ENCODE measurements at places on chromosomes 1 and 21.
A peak's percentile ranks its signal among the peaks of the same experiment; 100 is the strongest.

DNA sequence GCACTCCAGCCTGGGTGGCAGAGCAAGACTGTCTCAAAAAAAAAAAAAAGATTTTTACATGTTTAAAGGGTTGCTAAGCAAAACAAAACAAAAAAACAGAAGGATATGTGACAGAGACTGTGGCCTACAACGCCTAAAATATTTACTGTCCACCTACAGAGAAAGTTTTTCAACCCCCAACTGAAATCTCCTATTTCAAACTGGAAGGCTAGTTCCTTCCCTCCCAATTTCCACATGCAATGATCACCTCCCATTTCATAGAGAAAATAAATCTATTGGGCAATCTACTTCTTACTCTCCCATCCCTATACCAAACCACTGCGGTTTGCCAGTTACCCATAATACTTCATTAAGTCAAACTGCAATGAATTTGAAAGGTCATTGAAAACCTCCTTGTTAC, 74.2 kb downstream of the ST3GAL3 start:
- no peak for DNase-seq

- DNase-seq = peak; percentile 83
Measured at GRCh38 chr1:63327417-63328054, 5.2 kb downstream of the FOXD3 start.

GRCh38 chr21:19935467-19935866, 1062.7 kb upstream of the NCAM2 start:
- no peak for DNase-seq

DNA sequence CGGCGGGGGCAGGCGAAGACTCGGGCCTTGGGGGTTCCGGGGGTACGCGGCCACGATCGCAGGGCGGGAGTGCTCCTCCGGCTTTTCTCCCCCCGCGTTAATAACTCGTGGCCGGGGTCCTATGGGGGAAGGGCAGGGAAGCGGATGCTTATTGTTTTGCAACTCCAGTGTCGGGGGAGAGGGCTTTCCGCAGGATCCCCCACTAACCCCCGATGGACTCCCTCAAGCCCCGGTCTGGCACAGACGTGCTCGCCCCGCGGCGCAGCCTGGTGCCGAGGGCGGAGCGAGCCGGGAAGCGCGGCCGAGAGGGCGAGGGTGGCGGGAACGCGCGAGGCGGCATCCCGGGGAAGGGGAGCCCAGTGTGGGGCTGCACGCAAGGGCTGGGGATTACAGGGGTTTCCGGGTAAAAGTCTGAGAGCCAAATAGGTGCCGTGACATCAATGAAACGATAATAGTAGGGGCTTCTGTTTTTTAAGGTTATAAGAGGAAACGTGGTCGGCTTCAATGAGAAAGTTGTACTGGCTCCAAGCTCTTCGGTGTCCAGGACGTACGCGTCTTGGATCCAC, 772 bp downstream of the UCK2 start:
- peak; percentile 64 for DNase-seq

- no peak for DNase-seq
Measured at GRCh38 chr1:222616525-222616924, 1.4 kb upstream of the MIA3 start.

GRCh38 chr1:32991819-32992488, 27.3 kb upstream of the RNF19B start:
- no peak for DNase-seq

DNA sequence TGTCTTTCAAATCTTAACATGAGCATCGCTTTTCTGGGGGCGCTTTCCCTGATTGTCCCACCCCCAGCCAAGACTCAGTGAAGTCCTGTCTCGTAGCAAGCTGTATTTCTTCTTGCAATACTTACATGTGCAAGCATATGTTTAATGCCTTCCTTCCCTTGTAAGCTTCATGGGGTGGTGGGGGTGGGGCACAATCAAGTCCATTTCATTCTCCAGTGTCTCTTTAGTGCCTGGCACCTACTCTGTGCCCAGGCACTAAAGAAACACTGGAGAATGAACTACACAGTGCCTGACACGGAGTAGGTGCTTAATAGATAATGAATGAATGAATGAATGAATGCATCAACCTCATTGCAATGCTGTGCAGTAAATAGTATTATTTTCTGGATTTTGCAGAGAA, 143.1 kb downstream of the PLPP3 start:
- no peak for DNase-seq

DNA sequence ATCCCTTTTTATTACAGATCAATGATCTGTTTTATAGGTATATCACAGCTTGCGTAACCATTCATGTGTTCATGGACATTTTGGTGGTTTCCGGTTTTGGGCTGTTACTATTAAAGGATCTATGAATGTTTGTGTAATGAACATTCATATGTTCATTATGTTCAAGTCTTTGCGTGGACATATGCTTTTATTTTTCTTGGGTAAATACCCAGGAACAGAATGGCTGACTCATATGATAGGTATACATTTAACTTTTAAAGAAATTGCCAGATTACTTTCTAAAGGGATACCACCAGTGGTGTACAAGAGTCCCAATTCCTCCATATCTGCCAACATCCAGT, 73.7 kb downstream of the SPATA46 start:
- DNase-seq = no peak

DNA sequence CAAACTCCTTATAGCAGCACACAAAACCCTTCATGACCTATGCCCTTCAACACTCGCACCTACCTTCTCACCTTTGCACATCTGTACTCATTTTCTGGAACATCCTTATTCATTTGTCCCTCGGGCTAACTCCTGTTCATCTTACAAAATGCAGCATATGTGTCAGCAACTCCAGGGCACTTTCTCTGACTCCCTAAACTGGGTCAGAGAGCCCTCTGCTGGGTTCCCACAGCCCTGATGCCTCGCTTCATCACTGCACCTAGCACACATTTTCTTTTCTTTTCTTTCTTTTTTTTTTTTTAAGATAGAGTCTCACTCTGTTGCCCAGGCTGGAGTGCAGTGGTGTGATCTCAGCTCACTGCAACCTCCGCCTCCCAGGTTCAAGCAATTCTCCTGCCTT, 54.0 kb downstream of the RAB3B start:
- DNase-seq = no peak

DNA sequence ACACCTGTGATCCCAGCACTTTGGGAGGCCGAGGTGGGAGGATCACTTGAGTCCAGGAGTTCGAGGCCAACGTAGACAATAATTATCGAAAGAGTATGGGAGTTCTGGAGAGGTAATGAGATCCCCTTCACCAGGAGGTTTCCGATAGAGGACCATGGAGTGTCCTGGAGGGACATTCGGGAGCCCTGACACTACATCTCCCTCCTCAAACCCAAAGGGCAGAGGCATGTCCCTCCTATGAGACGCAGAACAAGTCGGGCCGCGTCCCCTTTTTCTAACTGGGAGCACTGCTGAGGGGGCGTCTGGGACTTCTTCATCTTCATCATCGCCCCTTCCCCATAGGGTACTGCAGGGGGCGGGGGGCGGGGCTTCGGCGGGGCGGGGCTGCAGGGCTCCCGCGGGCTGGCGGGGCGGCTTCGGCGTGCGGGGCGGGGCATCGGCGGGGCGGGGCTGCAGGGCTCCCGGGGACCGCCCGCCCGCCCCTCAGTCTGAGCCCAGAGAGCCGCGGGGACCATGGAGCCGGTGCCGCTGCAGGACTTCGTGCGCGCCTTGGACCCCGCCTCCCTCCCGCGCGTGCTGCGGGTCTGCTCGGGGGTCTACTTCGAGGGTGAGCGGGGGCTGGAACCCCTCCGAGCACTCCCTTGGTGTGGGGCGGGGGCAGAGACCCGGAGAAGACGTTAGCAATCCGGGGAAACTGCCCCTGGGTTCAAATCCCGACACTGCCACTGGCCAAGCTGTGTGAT, at the start of gene THEMIS2:
TSS of gene THEMIS2 (plus strand) at position 486 of the 743 bp plus-strand sequence. CDS start at position 514, 28 bp downstream.
- peak; percentile 77 for DNase-seq

GRCh38 chr1:90709535-90709934, 7.6 kb downstream of the BARHL2 start:
- DNase-seq = no peak

- DNase-seq = no peak
Measured at GRCh38 chr1:29960876-29961275, 724.6 kb downstream of the PTPRU start.

DNA sequence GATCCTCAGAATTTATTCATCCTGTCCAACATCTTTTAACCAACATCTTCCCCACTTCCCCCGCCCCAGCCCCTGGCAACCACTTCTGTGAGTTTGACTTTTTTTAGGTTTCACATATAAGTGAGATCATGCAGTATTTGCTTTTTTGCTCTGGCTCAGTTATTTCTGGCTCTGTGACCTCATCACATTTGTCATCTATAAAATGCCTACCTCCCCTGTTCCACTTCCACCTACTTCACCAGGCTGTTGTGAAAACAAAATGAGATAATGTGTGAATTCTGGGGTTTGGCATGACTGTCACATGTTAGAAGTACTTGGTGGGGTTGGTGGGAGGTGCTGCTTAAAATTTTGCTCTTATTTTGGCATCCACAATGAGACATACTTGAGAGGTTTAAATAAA, 18.4 kb downstream of the HHAT start:
- DNase-seq = no peak

- no peak for DNase-seq
Measured at GRCh38 chr1:179966551-179966950, 11.9 kb downstream of the CEP350 start.

DNA sequence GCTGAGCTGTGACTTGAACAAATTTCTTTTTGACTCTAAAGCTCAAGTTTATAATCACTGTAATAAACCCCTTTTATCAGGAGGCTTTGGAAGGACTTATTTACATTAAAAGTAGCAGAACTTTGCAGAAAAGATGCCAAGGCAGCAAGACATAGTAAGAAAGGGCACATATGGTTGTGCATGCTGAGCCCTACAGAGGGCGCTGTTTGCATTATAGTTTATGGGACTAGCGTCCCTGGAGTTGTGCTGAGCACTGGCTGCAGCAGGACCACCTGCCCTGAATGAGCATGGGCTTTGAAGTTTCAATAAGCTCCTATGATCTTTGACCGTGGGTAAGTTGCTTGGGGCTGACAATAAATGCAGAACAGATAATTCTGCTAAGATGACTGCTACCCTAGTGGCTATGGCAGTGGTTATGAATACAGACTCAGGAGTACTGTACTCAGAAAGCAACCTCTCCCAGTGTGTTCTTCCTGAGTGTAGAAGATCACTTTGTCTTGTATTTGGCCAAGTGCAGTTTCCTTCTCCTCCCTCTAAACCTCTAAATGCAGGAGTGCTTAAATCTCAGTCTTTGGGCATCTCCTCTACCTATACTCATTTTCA, 45.4 kb upstream of the USP1 start:
- no peak for DNase-seq

DNA sequence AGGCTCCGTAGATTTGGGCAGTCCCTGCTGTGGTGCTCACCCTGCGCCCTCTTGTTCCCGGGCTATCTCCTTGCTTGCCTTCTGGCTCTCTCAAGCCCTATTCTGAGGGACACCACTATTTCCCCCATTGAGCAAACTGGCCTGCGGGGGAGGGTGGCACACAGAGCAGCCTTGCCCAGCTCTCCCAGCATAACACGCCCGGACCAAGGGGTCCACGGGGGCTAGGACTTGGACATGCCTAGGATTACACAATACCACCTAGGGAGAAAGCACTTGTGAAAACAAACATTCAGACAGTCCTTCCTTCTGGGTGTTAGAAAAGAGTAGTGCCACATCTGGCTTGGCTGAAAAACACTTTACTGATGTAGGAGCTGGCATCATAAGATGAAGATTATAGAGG, 7.4 kb downstream of the TADA1 start:
- DNase-seq = no peak
